ENCODE measurements at places on chromosomes 11 and 22.

DNA sequence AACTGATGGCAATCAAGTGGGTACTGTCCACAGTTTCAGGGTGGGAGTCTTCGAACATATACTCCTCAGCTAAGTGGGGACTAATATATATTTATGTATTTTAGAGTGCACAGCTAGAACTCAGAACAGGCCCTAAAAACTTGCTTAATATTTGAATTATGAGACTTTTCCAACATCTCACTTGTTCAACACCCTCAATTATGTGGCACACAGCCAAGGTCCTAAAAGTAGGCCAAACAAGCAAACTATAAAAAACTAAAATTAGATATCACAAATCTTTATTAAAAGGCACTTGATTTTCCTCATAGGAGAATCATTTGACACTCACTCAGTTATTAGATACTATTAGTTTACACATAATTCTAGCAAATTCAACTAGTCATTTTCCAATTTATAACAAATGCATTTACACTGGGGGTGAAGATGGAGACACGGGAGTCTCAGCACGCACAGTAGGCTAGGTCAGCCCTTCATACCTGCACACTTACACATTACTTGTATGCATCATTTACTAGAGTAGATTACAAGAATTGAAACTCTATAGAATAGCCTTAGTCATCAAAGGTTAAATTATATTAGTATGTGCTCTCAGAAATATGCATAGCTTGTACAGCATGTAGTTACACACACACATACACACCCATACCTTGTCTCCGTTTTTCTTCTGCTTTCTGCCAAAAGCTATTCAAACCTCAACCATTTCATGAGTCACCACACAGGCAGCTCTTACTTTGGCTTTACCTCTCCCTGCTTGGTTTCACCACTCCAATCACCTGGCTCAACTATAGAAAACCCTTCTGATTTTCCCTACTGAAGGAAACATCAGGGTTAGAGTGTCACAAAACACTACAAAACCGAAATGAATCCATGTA is 171.5 kb downstream of the SBF2 start:
- DNase-seq = no peak

- no peak for DNase-seq
Measured at GRCh38 chr11:13051257-13051656, 42.1 kb downstream of the RASSF10 start.

DNA sequence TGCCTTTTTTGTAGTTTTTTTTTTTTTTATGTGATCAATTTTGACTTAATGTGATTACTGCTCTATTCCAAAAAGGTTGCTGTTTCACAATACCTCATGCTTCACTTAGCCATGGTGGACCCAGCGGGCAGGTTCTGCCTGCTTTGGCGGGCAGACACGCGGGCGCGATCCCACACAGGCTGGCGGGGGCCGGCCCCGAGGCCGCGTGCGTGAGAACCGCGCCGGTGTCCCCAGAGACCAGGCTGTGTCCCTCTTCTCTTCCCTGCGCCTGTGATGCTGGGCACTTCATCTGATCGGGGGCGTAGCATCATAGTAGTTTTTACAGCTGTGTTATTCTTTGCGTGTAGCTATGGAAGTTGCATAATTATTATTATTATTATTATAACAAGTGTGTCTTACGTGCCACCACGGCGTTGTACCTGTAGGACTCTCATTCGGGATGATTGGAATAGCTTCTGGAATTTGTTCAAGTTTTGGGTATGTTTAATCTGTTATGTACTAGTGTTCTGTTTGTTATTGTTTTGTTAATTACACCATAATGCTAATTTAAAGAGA is 12.5 kb downstream of the CCND1 start:
- no peak for DNase-seq

GRCh38 chr11:110070176-110070575 is 23.0 kb upstream of the ZC3H12C start:
- no peak for DNase-seq

- DNase-seq = no peak
Measured at GRCh38 chr22:48594757-48595510, 1232.7 kb downstream of the BRD1 start.
